IPS DF 19.7 (cell line): ENCODE measurements at places on chromosomes 3 and 15.

DNA sequence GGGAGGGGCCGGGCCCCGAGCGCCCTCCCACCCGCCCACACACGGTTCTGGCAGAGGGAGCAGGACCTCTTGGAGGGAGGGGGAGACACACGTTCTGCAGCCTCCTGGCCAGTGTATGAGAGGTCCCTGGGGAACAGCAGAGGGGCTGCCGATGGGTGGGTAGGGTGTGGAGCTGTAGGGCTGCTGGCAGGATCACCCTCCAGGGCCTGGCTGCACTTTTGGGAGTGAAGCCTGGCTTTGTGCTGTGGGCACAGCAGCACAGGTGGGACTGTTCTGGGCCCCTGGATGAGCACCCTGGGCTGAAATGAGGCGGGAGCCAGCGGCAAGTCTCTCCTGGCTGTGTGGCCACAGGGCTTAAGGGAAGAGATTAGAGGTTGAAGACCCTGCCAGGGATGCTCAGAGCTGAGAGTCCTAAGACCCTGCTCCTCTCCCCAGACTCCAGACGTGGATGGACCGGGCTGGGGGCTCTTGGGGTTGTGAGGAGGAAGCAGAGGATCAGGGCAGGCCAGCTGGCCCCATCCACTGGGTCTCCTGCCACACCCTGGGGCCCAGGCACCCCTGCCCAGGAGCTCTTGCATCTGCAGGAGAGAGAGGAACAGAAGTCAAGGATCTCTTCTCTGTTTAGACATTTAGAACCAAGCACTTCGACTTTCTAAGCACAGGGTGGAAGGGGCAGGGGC is 45.2 kb downstream of the RGMA start:
- DNase-seq, result no peak

GRCh38 chr3:73558727-73559075 is 66.0 kb downstream of the PDZRN3 start:
- no peak for DNase-seq

DNA sequence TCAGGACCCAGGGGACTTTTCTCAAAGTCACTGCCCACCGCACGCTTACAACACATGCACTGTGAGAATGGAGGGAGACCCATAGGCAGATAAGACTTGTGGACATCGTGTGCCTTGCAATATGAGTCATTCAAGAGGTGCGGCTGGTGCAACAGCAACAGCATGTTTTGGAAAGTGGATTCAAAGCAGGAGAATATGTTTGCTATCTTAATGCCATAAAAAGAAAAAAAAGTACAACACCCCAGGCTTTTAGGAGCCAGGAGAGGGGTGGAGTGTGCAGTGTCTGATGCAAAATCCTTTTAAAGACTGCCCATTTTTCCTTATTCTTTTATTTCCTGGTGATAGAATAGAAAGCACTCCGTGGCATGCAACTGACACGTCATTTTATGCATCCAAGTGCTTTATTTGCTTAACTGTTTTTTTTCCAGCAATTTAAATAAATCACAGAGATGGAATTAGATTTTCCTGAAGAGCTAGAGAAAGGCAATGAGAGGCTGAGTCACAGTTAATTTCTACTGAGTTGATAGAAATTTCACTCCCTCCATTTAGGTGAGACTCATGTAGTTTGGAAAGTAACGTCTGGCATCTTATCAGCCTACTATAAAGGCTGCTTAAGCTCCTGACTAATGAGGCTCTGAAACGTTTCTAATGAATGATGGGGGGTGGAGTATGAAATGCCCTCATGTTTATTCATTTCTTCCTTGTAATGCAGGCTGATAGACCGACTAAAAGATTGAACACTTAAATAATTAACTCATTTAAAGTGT is 96.4 kb downstream of the NSUN3 start:
- no peak for DNase-seq

DNA sequence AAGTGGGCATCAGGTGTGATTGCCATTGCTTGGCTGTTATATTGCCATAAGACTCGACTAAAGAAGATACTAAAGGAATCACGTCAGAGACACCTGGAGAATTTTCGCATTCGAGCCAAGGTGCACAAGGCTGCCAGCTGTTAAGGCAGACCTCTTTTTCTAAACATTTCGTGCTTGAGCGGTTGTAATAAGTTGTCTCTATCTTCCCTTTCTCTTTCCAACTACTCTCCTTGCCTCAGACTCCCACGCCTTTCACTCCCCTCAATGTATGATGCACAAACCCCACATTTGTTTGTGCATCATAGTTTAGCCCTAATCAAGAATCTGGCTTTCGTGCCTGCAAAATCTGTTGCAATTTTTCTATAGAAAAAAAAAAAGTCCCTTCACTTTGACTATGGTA is 118.0 kb downstream of the IQCH start:
- no peak for DNase-seq

GRCh38 chr3:125052624-125053303 is 3.0 kb downstream of the HEG1 start:
- DNase-seq, result no peak

DNA sequence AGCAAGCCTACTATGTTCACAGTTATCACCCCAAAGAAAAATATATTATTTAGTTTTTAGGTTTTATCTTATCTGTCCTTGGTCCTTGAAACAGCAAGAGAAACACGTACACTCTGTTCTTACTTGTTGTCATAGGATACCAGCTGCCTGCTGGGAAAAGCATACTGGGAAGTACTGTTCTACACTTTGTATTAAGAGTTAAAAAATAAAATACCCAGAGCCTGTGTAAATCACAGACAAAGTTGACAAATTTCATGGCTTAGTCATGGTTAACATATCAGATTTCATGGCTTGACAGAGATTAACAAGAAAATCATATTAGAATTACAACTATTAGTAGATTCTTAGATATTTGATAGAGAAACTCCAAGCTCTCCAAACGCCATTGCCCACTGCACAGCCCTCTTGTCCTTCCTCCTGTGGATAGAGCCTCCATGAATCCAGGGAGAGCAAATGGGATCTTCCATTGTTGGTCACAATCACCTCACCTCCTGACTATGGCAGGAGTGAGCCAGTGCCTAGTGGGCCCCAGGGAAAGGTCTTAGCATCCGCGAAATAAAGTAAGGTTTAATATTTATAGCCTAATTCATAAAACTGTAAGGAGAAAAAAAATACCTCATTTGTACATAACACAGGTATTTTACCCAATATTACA is 128.1 kb upstream of the WNT5A start:
- no peak for DNase-seq

GRCh38 chr3:115245899-115246298 is 98.8 kb upstream of the ZBTB20 start:
- no peak for DNase-seq

- no peak for DNase-seq
These were observed 1.0 kb downstream of the TMCC1 start for GRCh38 chr3:129892486-129892856.

DNA sequence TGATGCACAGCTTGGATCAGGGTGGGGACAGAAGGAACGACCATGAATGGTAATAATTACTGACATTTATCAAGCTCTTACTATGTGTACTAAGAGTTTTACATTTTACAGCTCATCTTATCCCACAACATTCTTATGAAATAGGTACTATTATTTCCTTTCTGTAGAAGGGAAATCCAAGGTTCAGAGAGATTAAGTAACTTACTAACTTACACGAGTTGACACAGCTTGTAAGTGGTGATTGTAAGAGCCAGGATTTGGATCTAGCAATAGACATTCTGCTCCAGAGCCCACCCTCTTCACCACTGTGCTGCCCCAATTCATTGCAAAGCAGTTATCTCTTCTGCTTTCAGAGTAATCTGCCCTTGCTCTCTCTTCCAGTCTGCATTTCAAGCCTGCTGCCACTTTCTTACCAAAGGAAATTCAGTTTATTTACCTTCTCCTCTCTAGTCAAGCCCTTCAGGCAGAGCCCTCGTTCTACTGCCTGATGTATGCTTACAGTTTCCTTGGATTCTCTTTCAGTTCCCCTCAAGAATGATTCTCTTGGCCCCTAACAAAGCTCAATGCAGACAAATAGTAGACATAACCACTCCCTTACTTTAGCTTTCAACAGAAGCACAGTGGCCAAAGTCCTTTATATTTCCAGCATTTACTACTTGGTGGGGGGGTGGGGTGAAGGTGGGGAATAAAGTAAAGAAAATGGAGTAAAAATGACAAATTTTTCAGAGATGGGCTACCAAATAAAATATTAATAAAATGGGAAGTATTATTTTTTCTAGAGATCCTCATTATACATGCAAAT is 65.8 kb downstream of the ATP8B4 start:
- no peak for DNase-seq
